Left ventricle myocardium inferior (tissue), 1 donor: ENCODE measurements at places on chromosomes 2 and 18. TPM values are rescaled to one million over a fixed set of nuclear protein-coding genes. Genes with fewer than 3 reads are reported as not detected.

Gene GPC1
- 187 TPM for total RNA-seq

Gene CEBPZ
- total RNA-seq: 25.3 TPM

Gene MRO
- total RNA-seq: 3.8 TPM

Gene LRP2
- 0.05 TPM for total RNA-seq

Gene UCN
- 1.5 TPM for total RNA-seq

Gene POTEE
- not detected for total RNA-seq

Gene HJURP
- 0.36 TPM for total RNA-seq

Gene MGAT4A
- 18.4 TPM for total RNA-seq

Gene IL36B
- total RNA-seq: not detected

Gene UGT1A4
- total RNA-seq: not detected
